ENCODE measurements at places on chromosomes 13 and 19.

DNA sequence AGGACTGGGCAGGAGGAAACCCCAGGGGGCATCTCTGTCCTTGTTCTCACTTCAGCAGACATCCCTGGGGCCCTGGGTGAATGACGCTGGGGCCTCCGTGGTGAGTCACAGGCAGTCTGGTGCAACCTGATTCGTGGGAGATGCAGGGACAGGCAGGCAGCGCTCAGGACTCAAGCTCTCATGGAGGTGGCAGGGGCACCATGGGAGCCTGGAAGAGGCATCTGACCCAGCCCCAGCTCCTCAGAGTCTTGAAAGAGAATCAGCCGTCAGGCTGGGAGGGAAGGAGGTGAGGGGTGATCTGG, 14.0 kb upstream of the PTOV1 start:
- DNase-seq: no peak

GRCh38 chr13:23741879-23742510, 147.2 kb downstream of the MIPEP start:
- DNase-seq: no peak

DNA sequence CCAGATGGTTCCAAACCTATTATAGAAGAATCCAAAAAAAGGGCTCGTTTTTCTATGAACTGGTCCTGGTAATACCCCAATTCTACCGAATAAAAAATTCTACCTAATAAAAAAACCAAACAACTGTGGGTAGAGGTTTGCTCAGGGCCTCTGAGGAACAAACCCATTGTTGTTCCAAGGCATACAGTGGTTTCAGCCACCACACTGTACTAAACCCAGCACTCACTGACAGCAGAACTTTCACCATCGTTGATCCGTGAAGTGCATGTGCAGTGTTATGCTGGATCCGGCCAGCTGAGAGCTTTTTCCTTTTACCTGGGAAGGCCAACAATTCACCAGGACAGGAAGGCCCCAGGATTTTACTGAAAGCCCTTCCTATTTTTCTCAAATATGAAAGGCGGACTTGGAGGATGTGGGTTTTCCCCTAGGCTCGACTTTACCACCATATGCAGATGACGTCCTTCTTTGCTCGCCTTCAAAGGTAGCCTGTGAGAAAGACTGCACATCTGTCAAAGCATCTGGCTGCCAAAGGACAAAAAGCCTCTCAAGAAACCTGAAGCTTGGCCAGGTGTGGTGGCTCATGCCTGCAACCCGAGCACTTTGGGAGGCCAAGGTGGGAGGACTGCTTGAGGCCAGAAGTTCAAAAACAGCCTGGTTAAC, 7.2 kb upstream of the PABPC3 start:
- DNase-seq: no peak

DNA sequence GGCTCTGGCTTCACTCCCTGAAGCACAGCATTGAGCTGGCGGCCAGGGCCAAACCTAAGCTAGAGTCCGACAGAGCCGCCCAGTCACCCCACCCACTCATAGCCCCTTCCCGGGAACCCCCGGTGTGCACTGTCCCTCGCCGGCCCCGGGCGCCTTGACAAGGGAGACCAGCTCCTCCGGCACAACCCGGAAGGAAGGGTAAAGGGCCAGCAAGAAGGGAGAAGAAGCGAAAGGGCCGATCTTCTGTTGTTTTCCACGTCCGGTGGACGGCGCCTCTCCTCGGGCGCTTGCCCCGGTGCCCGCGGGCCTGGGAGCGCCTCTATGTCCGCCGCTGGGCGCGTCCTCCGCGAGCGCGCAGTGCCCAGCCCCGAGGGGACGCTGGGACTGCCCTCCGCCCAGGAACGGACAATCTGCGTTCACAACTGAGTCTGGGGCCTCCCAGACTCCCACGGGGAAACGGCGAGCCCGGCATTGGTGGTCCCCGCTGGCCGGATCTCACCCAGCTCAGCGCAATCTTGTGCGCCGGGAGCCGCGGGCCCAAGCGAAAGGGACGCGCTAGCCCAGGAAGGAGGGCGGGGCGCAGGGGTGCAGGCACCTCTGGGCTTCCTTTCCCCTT, 172.5 kb upstream of the MIR17HG start:
- DNase-seq: no peak

DNA sequence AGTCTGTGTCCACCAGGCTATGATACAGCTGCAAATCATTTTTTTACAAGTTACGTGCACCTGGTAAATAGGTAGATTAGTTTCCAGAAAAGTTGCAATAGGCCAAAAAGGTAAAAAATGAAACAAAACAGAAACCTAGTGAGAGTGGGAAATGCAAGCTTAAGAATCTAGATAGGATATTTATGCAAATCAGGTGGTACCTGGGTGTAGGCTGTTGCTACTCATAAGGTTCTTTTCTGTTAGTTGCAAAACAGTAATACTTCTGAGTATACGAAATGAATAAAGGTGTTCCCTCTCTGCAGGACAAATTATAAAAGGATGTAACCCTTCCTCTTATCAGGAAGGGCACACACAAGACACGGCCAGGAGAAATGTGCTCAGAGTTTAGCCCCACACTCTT, 97.9 kb downstream of the UGGT2 start:
- DNase-seq: no peak

DNA sequence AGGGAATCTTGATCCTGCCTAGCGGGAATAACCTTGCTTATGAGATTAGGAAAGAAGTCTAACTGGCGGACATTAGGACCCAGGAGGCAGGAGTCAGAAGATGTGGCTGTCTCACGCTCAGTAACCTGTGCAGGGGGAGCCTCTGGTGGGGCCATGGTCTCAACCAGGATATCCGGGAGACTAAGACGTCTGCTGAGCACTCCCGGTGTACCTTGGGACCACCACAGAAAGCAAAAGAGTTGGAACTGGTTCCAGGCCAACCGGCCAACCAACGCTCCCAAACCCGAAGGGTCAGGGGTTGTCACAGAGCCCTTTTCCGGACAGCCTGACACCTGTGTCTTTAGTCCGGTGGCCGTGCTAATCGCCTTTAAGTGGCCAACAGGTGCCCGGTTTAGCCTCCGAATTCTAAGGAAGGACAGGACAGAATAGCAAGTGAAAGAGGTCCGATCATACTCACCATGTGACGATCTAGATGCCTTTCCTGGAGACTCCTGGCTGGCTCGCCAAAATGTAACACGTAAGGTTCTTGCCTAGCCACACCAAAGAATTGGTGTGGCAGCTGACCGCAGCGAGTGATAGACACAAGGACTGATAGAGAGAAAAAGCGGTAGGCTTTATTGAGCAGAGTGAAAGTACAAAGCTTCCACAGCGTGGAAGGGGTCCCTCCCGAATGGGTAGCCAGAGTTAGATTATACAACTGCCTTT, 103.9 kb upstream of the DIAPH3 start:
- no peak for DNase-seq

DNA sequence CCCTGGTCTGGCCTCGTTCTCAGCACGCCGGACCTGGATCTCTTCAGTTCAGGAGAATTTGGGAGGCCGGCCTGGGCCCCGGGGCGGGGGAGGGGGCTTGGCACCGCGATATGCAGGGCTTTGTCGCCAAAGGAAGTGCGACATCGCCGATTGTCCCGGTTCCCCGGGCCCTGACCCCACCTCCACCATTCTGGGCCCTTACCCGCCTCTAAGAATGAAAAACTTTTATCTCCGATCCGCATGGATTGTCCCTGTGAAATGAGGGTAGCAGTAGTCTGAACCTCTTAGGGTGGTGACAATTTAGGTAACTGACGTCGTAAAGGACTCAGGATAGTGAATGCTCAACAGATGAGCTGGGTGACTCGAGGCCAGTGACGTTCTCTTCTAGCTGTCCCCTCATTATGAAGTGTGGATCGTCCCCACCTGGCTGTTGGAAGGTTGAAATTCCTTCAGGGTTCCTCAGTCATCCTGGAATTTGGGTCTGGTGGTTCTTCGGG, 650 bp downstream of the DDA1 start:
- no peak for DNase-seq

DNA sequence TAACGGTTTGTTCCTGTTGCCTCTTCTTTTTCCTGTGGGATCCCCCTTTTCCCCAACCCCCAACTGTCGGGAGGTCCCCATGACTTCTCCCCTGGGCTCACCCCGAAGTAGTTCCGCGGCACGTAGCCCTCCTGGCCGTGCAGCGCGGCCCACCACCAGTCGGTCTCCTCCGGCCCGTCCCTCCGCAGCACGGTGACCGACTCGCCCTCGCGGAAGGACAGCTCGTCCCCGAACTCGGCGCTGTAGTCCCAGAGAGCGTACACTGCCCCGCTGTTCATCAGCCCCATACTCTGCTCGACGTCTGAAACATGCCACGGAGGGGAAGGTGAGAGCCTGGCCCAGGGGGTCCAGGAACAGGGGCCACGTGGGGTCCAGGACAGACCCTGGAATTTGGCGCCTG, 12.1 kb upstream of the ERCC2 start:
- no peak for DNase-seq

GRCh38 chr19:21134934-21135366, 6.9 kb upstream of the ZNF431 start:
- DNase-seq: no peak

- DNase-seq: no peak
Observed at GRCh38 chr13:97192166-97192565, 30.0 kb upstream of the MBNL2 start.

- DNase-seq: no peak
Observed at GRCh38 chr13:50417597-50417996, 402.4 kb downstream of the KCNRG start.

DNA sequence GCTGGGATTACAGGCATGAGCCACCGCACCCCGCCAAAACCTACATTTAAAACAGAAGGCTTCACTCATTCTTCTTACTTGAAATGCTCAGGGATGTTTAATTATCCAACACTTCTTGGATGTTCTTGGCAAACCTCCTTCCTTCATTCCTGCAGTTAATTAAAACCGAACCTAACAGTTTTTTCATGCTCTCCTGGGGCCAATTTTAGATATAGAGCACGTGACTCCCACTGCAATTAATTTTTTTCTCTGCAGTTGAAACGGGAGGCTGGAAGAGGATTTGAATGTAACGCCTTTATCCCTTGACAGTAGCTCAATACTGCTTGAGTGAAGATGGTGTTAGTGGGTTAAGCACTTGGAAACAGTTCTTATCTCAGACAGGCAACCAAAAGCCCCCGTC, 4.6 kb upstream of the ACTL9 start:
- no peak for DNase-seq

DNA sequence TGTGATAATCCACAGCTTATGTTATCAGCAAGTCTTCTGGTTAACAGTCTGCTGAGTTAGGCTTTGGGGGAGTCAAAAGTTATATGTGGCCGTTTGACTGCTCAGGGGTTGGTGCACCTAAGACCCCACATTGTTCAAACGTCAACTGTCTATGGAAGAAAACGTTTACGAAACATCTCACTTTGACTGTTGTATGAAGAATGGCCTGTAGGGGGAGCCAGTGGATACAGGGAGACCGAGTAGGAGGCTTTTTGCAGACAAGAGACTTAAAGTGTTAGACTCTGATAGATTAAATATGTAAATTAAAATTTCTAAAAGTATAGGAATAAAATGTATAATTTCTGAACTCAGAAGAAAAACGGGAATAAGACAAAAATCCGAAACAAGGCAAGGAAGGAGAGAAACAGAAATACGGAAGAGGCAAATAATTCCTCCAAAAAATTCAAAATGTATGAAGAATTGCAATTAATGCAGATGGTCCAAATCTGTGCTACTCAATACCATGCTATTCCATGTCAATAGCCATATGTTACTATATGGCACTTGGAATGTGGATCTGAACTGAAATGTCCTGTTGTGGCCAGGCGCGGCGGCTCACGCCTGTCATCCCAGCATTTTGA, 37.8 kb downstream of the TNFSF14 start:
- DNase-seq: peak; percentile 71

DNA sequence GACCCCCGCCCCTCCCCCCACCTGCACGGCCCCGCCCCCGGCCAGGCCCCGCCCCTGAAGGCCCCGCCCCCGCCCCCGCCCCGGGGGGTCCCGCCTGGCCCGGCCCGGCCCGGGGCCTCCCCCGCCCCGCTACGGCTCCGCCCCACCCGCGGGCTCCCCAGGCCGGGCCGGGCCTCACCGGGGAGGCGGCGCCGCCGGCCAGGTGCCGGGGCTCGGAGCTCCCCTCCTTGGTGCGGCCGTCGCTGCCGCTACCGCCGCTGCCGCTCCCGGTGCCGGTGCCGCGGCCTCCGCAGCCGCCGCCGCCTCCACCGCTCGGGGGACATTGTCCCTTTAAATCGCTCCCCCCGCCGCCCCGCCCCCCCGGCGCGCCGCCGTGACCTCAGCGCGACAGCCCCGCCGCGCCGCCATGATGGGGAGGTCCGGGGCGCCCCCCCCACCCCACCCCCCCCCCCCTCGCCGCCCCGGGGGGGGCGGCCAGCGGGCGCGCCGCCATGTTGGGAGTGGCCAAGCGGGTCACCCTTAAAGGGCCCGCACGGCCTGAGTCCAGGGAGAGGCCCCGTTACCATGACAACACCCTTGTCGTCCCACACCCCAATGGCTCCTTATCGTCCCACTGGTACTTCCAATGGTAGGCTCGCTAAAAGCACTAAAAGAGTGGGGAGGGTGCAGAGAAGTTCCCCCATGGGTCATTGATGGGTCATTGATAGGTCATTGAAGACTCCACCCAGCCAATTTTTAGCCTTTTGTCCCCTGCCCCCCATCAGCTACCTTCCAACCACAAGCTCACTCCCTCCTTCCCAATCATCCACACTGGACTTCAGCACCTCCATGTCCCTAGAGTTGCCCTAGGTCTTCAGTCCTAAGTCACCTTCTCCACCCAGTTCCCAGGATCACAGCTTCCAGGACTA, at the start of gene WIZ:
Gene WIZ, minus strand, starts transcription at position 337 of the 908 bp plus-strand sequence. CDS start 1,649 bp downstream, outside the sequence.
- DNase-seq: peak; percentile 90

- DNase-seq: peak; percentile 30
Observed at GRCh38 chr19:44111910-44112463, 1.2 kb upstream of the ZNF225 start.

DNA sequence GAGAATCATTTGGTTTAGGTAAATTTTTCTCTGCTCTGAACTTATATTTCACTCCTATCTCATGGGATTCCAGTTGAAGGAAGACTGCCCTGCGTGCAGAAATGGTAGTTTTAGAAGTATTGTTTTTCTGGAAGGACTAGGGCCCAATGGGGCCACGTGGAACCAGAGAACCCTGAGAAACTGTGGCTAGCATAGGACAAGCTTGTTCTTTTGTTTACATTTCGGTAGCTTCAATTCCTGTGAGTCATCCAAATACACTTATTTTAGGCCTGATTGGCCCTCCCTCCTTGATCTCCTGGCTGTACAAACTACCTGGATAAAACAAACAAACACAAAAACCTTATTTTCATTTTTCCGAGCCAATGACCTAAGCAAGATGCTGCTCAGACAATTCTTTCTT, 124.0 kb downstream of the ITGBL1 start:
- DNase-seq: no peak

GRCh38 chr13:51034906-51035305, 76.2 kb downstream of the C13orf42 start:
- no peak for DNase-seq

DNA sequence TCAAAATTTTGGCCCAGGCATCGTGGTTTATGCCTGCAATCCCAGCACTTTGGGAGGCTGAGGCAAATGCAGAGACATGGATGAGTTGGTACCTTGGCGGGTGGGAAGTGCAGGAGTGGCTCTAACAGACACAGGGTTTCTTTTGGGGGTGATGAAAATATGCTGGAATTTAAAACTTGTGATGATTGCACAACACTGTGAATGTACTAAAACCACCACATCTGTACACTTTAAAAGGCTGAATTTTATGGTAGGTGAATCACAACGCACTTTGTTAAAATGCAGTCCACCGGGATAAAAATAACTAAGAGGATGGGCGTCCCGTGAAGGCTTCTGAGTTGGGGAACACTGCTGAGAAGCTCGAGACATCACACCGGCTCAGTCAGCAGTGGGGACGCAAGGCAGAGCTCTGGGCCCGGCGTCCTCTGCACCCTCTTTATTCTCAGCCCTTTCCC, 47.1 kb downstream of the MLLT1 start:
- no peak for DNase-seq

GRCh38 chr13:51895906-51896888, 34.4 kb downstream of the CCDC70 start:
- DNase-seq: peak; percentile 51

- no peak for DNase-seq
Observed at GRCh38 chr13:40994581-40995230, 24.4 kb downstream of the ELF1 start.
